ENCODE measurements at places on chromosomes 13 and 19.

- DNase-seq, result no peak
Measured at GRCh38 chr13:107819071-107819470, 396.3 kb downstream of the LIG4 start.

- DNase-seq, result no peak
Measured at GRCh38 chr13:19089315-19089714, 92.3 kb downstream of the TUBA3C start.

DNA sequence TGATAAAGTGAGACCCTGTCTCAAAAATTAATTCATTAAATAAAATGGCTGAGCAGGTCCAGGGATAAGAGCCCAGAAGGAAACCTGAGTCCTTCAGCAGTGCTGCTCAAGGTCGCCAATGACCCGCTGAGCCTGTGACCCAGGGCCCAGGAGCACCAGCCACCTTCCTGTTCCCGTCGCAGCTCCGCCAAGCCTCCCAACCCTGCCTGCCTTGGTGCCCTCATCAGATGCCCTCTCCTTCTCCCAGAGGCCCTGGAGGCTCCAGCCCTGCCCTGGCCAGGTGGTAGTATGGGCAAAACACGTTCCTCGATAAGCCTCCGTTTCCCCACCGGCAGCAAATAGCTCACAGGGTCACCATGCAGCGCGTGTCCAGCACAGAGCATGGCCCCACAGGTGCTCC is 2.6 kb downstream of the REXO1 start:
- no peak for DNase-seq

- DNase-seq, result no peak
Measured at GRCh38 chr19:4581666-4582553, 22.4 kb upstream of the SEMA6B start.

DNA sequence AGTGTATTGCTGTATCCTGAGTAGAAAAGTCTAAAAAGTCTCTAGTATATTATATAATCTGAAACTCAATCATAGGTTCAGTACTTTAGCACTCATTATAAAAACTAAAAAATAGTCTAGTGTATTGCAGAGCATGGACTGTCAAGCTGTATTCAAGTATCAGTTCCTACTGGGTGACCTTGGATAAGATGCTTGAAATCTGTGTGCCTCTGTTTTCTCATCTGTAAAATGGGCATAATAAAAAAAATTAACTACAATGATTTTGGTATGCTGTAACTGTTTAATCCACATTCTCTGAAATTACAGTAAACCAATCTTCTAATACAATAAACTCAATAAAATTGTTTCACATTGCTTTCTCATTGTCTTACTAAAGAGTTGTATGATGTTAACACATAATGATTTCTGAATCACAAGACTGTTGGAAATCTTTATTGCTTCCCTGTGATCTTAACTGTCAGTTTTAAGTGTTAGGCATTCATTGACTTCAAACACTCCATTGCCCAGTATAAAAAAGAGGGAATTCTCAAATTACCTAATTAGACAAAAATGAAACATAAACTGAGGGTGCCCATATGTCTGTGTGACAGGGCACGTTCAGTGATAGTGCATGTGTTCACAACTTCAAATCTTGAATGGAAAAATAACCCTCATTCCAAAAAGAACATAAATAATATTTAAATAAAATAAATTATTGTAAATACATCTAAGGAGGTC is 2.2 kb downstream of the STARD13 start:
- DNase-seq, result no peak

GRCh38 chr13:20696073-20696472 is 7.4 kb upstream of the IL17D start:
- no peak for DNase-seq

DNA sequence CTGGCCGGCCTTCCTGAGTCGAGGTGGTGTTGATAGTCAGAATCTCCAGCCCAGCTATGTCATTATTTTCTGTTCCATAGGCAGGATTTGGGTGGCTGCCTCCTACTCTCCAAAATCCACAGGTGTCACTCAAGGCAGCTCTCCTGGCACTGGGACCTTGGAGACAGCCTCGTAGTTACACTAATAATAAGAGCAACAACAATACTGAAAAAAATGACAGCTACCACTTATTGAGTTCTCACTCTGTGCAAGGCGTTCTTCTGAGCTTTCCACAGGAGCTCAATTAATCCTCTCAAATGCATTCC is 12.2 kb upstream of the KLK12 start:
- no peak for DNase-seq

DNA sequence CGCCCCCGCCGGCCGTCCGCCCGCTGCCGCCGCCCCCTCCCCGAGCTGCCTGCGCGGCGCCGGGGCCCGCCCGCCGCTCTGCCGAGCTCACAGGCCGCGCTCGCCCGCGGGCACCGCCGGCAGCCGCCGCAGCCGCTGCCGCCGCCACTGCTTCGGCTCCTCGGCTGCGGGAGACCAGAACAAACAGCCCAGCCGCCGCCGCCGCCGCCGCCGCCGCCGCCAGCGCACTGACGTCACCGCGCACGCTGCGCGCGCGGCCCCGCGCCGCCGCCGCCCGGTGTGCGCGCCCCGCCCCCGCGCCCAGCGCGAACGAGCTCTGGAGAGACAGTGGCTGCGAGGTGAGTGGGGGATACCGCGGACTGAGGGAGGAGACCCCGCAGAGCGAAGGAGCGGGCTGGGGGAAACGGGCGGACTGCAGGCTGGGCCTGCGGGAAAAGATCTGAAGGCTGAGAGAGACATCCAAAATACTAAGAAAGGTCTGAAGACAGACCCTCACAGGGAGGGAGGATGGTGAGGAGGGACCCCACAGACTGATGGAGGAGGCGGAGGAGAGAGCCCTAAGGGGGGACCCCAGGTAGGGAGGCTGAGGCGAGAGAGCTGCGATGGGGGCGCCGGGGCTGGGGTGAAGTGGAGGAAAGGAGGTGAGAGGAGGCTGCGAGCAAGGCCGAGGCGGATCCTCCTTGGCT is at the start of gene BRD4:
Gene BRD4 (minus strand): TSS at position 229 of the 686 bp plus-strand sequence. CDS start 59,440 bp downstream, outside the sequence.
- DNase-seq, result peak; percentile 70

DNA sequence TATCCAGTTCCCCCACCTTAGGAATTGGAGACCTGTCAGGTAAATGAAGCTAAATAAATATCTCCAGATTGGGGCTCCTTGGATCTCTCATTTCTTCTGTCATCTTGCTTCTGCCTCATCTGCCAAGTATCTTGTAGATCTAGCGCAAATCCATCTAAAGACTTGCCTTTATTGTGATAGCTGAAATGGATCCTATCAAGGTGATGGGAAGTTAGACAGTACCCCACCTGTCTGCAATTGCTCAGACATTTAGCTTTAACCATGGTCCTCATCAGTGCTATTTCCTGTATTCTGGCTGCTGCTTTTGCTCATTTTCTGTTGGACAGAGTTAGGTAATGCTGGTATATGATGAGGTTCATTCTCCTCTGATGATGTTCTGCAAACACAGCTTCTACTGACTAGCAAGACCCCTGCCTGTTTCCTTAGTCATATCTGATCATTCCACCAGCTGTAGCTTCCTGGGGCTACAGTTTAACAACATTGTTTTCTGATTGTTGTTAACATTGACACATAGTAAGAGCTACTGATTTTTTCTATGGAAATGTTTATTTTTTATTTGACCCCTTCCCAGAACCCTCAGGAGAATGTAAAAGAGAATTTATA is 340.0 kb downstream of the DCT start:
- no peak for DNase-seq

- DNase-seq, result no peak
Measured at GRCh38 chr19:58513213-58513693, 1.5 kb upstream of the SLC27A5 start.

GRCh38 chr13:39501702-39502324 is 101.2 kb downstream of the LHFPL6 start:
- no peak for DNase-seq

DNA sequence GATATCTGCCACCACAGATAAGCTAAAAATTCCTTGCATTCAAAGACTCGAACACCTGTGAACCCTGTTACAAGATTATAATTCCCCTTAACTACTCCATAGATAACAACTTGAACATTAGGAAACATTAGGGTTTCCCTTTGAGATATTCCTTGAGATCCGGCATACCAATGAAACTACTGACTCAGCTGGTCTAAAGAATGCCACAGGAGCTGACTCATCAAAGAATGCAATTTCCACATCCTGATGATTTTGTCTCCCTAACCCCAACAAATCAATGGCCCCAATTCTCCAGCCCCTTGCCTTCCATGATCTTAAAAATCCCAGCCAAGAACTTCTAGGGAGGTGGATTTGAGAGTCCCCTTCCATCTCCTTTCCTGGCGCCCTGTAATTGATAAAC is 35.6 kb upstream of the ZNF599 start:
- DNase-seq, result no peak

GRCh38 chr13:41919031-41919740 is 41.7 kb downstream of the VWA8 start:
- no peak for DNase-seq

GRCh38 chr13:28628241-28628640 is 30.7 kb upstream of the POMP start:
- DNase-seq, result no peak

DNA sequence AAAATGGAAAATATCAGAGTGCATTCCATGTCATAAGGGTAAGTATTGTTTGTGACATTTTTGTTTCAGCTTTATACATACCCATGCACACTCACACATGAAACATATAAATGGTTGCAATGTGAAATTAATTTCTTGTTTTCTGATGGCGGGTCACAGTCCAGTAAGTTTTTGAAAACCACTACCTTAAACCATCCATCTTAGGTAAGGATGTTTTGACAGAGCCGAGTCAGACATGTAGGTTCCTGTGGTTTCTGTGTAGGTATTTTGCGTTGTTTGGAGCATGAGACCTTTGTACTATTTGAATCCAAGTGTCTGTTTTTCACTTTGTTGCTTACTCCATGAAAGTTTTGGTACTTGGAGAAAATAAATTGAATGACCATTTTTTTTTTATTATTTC is 121.7 kb downstream of the B3GLCT start:
- DNase-seq, result no peak

GRCh38 chr19:6501740-6502648 is at the start of gene TUBB4A:
Gene TUBB4A (minus strand): TSS chr19:6502309. CDS start chr19:6502212, 97 bp downstream.
- DNase-seq, result no peak

GRCh38 chr19:35063940-35064818 is 22.7 kb downstream of the HPN start:
- DNase-seq, result no peak

DNA sequence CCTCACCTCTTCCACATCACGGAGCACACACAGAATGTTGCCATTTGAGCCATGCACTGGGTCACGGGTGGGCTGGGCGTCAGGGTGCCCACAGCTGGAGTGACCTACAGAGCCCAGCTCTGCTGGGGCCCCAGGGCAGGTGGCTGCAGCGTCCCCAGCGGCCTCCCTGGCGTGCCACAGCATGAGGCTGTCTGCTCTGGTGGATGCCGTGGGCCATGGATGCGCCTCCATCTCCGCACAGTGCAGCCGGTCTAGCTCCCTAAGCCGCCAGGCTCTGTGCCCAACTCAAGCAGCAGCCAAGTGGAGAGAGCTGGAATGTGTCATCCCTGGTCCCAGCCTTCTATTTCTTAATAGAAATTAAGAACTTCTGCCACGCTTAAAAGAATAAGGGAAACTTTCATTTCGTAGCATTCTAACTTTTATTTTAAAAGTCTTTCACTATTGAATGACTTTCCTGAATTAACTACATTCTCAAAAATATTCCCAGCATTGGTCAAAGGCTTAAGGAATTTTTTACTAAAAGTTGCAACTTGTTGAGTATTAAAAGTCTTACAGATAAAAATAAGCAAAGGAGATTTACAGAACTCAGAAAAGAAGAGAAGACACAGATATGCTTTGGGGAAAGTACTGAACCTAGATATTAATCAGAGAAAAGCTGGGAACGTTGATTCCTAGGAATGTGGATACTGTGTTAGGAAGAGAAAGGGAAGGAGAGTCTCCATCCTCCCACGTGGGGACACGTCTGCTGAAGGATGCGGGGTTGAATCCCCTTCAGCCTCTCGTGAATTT is 59.3 kb downstream of the ATP11A start:
- no peak for DNase-seq

DNA sequence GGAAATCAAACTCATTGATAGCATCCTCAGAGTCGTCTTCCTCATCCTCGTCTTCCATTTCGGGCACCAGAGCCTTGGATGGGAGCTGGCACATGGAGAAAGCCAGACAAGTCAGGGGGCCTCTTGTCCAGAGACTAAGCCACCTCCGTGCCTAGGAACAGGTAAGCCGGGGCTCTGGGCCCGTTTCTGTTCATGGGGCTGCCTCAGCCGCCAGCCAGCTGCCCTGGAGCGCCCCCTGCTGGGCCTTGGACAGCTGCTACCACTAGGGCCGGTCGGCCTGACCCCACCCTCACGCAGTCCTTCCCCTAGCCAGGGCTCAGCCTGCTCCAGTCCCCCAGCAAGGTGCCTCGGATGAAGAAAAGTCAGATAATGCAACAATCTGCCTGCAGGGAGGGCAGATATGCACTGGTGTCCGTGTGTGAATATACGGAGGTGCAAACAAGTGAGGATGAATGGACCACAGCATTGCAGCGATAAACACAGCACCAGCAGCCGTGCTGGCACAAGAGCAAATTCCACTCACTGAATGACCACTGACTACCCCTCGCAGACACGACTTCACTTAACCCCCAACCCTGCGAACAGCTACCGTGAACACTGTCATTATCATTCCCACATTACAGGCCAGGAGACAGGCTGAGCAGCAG is 11.9 kb upstream of the PRKD2 start:
- DNase-seq, result peak; percentile 88

DNA sequence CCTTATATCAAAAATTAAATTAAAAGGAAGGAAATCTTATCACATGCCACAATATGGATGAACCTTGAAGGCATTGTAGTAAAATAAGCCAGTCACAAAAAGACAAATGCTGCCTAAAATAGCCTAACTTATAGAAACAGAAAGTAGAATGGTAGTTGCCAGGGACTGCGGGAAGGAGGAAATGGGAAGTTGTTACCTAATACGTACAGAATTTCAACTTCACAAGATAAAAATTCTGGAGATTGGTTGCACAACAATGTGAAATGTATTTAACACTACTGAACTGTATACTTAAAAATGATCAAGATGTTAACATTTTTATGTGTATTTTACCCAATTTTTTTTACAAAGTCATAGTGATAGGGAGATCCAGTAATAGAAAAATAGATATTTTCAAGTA is 10.2 kb upstream of the N4BP2L2 start:
- no peak for DNase-seq

- no peak for DNase-seq
Measured at GRCh38 chr19:23286477-23286876, 36.3 kb upstream of the ZNF724 start.

GRCh38 chr13:97122381-97122996 is 99.6 kb upstream of the MBNL2 start:
- no peak for DNase-seq

- DNase-seq, result no peak
Measured at GRCh38 chr19:21092109-21092508, 10.1 kb downstream of the ZNF714 start.

- DNase-seq, result no peak
Measured at GRCh38 chr19:57342582-57342981, 8.5 kb upstream of the ZNF304 start.

GRCh38 chr19:55113570-55114039 is 3.8 kb downstream of the PPP1R12C start:
- DNase-seq, result no peak

GRCh38 chr13:76917095-76917494 is 30.9 kb upstream of the KCTD12 start:
- DNase-seq, result no peak

GRCh38 chr13:113945857-113946408 is 27.9 kb downstream of the C13orf46 start:
- no peak for DNase-seq

Measured in T-helper 9 cell (primary cell).